ENCODE measurements at places on chromosomes 2 and 18.
A peak's percentile ranks its signal among the peaks of the same experiment; 100 is the strongest.

DNA sequence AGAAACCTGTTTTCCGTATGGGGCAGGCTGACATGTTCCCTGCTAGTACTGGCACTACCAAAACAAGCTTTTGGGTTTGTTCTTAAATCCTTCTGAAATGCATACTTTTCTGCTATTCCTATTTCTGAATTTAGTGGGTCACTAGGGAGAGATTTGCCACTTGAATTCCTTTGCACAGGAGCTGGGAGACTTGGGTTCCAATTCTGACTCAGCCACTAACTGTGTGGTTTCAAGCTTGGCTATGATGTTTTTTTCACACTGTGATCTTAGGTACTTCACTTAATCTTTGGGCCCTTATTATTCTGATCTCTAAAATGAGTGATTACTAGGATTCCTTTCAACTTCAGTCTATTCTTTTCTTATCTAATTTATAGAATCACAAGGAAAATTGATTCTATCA is 105.5 kb downstream of the BCL11A start:
- no peak for DNase-seq

DNA sequence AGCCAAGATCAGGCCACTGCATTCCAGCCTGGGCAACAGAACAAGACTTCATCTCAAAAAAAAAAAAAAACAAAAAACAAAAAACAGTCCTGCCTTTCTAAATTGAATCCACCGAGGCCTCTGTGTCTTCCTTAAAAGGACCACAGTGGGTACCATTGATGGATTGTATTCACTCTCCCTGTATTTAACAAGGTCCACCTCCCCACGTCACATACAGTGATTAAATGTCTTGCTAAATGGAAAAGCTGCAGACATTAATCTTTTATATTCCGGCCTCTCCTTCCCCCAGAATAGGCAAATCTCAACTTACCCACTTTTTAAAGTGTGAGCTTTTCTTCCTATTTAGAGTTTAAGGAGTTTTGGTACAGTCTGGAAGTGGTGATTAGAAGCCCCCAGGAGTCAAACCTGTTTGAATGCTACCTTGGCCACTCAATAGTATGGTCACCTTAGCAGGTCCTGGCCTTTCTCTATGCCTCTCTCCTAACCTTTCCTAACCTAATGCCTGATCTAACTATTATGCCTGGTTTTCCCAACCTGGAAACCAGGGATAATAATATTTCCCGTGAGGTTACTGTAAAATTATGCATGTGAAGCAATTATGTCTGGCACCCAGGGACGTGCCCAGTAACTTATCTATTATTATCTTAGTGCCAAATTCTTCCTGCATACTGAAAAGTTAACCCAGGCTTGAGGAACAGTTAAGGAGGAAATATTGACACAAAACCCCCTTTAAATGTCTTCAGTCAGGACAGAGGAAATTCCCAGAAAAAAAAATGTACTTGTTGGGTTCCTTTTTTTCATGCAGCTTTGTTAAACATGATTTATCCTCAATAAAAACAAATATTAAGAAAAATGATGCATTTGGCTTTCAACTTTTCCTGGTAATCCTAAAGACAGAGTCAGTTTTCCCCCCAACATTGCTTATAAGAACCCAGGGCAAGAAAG is 3.1 kb downstream of the NFE2L2 start:
- no peak for DNase-seq

- DNase-seq, result no peak
These were observed 70.8 kb upstream of the NOSTRIN start for GRCh38 chr2:168731616-168732015.

- DNase-seq, result no peak
These were observed 36.4 kb upstream of the HAAO start for GRCh38 chr2:42828487-42829425.

- no peak for DNase-seq
These were observed 2.0 kb upstream of the CD28 start for GRCh38 chr2:203704430-203704829.

- no peak for DNase-seq
These were observed 404.0 kb upstream of the ATP5MC3 start for GRCh38 chr2:175585496-175585895.

- DNase-seq, result no peak
These were observed 77.7 kb downstream of the THADA start for GRCh38 chr2:43518181-43518580.

- DNase-seq, result no peak
These were observed 824.0 kb upstream of the FSHR start for GRCh38 chr2:49978341-49978740.

DNA sequence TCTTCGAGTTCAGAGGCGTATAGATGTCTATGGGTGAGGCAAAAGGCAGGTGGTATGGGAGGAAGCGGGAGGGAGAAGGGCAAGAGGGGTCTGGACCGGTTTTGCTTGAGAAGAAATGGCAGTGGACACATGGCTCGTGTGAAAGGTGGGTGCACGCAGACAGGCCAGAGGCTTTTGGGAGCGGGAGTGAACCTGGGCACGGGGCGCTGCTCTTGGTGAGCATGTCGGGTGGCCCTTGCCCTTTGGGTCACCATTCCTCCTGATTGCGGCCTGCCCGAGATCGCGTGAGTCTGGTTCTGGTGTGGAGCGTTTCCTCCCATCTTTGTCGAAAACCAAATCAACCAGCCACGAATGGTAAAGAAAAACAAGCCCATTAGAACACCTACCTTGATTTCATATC is 12.6 kb downstream of the LDLRAD4 start:
- DNase-seq, result no peak

DNA sequence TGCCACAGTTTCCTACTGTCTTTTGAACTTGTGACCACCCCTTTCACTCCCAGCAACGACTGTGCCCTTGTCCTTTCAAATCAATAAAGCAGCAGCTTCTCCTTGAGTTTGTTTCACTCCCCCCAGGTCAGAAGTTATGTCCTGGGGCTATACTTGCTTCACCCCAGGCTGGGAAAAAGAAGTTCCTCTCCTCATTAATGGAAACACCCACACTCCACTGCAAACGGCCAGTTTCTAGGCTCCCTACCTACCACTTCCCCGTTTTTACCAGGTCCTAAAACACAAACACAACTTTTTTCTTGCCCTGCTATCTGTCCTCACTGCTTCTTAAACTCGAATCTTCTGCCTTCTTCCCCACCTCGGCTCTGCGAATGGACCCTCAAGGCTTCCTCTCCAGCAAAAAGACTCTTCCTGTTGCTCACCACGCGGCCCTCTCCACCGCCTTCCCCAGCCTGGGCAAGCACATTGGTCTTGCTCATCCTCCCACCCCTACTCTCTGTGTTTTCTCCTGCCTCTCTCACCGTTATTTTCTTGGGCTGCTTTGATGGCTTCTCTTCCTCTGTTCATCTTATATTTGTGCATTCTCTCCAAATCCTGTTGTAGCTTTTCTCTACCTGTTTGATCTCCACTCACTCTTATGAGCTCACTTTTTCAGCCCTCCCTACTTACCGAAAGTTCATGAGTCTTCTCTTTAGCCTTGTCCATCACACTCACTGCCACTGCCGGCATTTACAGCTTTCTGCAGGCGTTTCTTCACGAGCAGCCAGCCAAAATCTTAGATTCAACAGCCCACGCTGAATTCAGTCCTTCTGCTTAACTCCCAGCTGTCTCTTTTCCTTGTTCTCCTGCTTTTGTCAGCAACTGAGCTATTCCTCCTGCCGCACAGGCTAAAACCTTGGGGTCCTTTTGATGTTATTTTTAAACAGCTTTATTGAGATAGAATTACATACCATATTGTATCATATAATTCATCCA is 7.0 kb upstream of the SP5 start:
- DNase-seq, result no peak

GRCh38 chr2:9710311-9710710 is 79.5 kb upstream of the YWHAQ start:
- no peak for DNase-seq

DNA sequence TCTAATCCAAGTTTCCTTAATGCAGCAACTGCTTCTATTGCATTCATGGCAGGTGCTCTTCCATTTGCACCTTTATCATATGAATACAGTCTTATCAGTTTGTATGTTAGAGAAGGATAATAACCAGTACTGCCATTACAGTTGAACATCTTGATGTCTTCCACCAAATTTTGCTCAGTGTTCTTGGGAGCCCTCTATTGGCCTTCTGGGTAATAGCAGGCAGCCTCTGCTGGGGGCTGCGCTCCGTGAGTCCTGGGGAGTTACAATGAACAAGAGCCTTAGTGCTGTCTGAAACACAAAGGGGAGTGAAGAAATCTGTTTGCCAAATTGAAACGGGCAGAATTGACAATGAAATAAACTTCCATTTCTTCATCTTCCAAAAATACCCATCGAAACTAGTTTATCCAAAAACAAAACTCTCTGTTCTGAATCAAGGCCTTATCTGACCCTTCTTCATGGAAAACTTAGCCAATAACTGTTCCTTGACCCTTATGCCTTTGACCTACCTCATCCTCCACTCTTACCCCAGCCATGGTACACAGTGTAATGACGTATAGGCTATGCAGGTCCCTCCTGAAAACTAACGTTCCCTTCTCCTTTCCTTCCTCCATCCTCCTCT is 79.9 kb downstream of the ALK start:
- no peak for DNase-seq

GRCh38 chr2:39241588-39241987 is 2.2 kb downstream of the CDKL4 start:
- DNase-seq, result no peak

GRCh38 chr2:238505892-238506280 is 79.2 kb downstream of the ASB1 start:
- peak; percentile 17 for DNase-seq

- no peak for DNase-seq
These were observed 93.8 kb upstream of the PHLPP1 start for GRCh38 chr18:62621546-62621945.

GRCh38 chr2:154952346-154952980 is 254.0 kb downstream of the KCNJ3 start:
- no peak for DNase-seq

DNA sequence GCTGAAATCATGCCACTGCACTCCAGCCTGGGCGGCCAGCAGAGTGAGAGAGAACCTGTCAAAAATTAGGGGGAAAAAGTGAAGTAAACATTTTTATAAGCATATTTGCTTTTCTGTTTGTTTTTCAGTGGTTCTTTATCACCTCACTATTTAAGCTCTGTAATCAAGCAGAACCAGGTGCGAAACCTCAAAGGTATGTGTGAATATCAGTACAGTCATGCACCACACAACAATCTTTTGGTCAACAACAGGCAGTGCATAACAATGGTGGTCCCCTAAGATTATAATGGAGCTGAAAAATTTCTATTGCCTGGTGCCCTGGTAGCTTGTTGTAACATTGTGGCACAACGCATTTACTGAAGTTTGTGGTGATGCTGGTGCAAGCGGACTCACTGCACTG is 167.4 kb upstream of the STON1 start:
- no peak for DNase-seq

GRCh38 chr2:160419776-160420505 is 73.7 kb downstream of the RBMS1 start:
- no peak for DNase-seq

DNA sequence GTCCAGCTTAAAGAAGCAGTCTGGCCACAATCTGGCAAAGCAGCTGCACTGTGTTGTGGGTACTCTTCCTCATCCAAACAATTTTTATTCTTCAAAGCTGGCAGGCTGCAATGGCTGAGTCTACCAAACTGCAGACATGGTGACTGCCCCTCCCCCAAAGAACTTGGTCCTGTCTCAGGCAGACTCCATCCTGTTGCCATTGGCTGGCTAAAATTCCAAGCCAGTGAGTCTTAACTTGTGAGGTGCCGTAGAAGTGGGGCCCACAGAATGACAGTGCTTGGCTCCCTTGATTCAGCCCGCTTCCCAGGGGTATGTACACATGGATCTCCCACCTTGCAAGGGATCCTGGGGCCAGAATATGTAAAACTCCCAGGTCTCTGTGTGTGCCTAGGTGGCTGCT is 14.5 kb upstream of the NXPH2 start:
- no peak for DNase-seq

- no peak for DNase-seq
These were observed 49.7 kb downstream of the SEPTIN10 start for GRCh38 chr2:109563980-109564550.

DNA sequence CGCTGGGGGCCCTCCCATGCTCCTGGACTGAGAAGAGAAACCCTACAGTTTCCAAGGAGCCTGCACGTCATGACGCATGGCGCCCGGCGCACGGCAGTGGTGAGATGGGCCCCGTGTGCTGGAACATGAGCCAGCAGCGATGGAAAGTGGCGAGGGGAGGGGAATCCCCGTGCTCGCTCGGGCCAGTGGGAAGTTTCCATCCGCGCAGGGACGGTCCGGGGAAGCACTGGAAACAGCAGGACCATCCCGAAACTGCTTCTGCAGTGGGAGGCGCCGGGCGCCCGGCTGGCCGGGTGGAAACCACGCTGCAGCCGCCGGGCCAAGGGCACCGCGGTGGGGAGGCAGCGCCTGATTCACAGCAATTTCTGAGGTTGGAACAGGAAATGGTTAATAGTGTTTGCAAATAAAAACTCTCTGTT is 4.9 kb upstream of the PDCD1 start:
- DNase-seq, result no peak

- DNase-seq, result no peak
These were observed 446 bp upstream of the RHBDD1 start for GRCh38 chr2:226835420-226835795.

DNA sequence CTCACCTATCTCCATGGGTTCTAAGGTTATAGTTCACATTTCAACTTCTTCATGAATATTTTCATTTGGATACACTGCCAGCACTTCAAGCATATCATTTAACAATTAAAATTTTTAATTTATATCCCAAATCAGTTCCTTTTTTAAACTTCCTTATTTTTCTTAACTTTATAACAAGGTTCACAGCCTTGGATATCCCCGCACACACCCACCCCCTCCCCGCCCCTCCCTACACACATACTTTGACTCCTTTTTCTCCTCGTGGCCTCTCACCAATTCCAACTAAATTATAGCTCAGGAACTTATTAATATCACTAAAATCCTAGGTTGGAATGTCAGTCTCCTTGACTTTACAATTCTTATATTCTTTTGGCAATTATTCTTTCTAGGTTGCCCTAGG is 163.6 kb upstream of the SETBP1 start:
- DNase-seq, result no peak

DNA sequence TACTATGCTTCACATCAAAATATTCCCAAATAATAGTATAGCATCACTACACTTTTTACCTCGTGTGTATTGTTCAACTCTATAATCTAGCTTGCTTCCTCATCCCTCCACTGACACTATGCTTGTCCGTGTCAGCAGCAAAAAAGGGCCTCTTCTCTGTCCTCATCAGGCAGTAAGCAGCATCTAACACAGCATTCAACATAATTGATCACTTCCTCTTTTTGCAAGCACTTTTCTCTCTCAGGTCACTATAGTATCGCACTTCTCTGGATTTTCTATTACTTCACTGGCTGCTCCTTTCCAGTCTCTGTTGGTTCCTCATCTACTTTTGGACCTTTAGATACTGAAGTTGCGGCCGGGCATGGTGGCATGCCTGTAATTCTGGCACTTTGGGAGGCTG is 64.9 kb upstream of the ZSWIM2 start:
- DNase-seq, result no peak
